ENCODE measurements at places on chromosomes 11 and 22.

DNA sequence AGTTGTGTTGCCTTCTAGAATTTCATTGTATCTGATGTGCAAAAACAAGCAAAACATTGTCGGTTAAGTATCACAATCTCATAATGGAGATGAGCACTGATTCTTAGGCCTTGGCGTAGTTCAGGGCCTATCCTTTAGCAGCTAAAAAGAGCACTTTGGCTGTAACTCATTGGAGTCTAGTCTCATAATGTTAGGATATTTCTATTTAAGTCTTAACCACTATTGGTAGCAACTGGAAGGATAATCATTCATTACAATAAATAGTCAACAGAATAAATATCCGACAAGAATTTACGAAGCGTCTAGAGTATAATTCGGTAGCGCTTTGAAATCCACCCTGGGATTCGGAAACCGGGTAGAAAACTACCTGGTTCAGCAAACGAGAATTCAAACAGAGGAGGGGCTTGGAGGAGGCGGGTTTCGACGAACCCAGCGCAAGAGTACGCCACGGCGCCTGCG, 461 bp upstream of the EED start:
- DNase-seq, result peak; percentile 91

DNA sequence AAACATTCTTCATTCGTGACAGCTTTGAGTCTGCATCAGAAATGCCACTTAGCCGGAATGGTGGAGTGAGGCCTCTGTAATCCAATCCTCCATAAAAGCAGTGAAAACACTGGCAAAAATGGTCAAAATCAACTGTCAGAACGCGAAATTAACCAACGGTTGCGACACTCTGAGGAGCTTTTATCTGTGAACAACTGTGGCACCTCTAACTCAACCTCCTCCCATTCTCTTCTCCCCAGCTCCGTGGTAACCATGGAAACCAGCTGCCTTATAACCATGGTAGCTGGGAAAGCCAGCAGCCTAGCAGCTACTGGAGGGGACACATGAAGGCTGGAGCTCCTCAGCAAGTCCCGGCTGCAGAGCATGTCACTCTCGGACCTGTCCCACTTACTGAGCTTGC, 20.3 kb downstream of the AP2A2 start:
- no peak for DNase-seq

DNA sequence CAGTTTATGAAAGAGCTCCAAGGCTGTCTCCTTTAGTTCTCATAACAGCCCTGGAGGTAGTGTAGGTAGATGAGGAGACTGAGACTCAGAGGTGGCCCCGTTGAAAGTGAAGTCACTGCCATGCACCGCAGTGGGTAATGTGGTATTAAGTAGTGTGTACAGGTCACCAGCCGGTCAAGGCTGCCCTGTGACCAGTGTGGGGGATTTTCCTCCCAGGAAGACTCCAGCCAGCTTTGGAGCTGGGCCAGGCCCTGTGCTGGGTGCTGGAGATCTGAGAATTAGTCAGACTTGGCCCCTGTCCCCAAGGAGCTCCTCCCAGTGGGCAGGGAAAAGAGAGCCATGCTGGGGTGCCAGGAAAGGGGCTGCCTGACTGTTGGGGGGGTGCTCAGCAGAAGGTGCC, 5.3 kb downstream of the OMP start:
- DNase-seq, result no peak

- no peak for DNase-seq
Observed at GRCh38 chr22:39697790-39698430, 127.4 kb downstream of the CACNA1I start.

GRCh38 chr11:63395697-63396096, 26.1 kb downstream of the SLC22A9 start:
- no peak for DNase-seq

- DNase-seq, result peak; percentile 48
Observed at GRCh38 chr11:11620173-11620920, 1.5 kb downstream of the GALNT18 start.

GRCh38 chr22:22737590-22737989, 93.2 kb downstream of the GGTLC2 start:
- DNase-seq, result no peak

DNA sequence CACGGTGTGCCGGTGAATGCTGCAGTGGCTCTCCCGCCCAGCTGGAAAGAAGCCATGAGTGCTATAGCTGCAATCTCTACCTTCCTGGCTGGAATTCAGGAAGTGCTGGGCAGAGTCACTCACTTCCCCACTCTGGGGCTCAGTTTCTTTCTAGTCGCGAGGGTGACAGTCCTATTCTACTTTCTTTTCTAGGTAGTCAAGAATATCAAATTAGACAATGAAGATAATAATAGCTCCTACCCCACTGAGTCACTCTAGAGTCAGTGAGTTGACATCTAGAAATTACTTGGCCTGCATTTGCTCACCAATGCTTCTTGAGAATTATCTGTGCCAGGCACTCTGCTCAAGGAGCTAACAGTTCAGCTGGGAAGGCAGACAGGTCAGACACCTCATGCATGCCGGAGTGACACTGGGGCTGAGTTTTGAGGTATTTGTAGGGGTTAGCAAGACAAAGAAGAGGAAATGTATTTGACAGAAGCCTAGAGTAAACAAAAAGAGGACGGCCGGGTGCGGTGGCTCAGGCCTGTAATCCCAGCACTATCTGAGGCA, 3.2 kb downstream of the CENPM start:
- DNase-seq, result no peak
